ENCODE measurements at places on chromosomes 7 and 10. TPM values are rescaled to one million over a fixed set of nuclear protein-coding genes. Genes with fewer than 3 reads are reported as not detected.

GRCh38 chr7:132162556-132163144 lies 413.6 kb downstream of the PLXNA4 start:
- DNase-seq: peak; percentile 11

DNA sequence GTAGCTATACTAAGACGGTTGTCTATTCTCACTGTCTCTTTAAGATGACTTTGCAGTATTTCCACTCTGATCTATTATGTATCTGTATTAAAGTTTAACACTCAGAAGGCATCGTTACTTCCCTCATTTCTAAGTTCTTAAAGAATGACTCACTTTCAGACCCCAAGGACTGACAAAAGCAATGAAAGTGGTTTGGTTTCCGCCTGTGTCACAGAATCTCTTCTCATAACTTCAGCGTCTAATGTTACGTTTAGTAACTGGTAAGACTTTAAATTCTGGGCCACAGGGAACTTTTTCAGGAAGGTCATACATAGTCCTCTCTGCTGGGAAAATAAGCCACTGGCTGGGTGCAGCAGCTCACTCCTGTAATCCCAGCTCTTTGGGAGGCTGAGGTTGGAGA lies 892.0 kb upstream of the AUTS2 start:
- no peak for DNase-seq

- no peak for DNase-seq
Measured at GRCh38 chr7:50264908-50265307, 39.6 kb upstream of the IKZF1 start.

- no peak for DNase-seq
Measured at GRCh38 chr7:152006336-152006735, 19.1 kb upstream of the GALNT11 start.

DNA sequence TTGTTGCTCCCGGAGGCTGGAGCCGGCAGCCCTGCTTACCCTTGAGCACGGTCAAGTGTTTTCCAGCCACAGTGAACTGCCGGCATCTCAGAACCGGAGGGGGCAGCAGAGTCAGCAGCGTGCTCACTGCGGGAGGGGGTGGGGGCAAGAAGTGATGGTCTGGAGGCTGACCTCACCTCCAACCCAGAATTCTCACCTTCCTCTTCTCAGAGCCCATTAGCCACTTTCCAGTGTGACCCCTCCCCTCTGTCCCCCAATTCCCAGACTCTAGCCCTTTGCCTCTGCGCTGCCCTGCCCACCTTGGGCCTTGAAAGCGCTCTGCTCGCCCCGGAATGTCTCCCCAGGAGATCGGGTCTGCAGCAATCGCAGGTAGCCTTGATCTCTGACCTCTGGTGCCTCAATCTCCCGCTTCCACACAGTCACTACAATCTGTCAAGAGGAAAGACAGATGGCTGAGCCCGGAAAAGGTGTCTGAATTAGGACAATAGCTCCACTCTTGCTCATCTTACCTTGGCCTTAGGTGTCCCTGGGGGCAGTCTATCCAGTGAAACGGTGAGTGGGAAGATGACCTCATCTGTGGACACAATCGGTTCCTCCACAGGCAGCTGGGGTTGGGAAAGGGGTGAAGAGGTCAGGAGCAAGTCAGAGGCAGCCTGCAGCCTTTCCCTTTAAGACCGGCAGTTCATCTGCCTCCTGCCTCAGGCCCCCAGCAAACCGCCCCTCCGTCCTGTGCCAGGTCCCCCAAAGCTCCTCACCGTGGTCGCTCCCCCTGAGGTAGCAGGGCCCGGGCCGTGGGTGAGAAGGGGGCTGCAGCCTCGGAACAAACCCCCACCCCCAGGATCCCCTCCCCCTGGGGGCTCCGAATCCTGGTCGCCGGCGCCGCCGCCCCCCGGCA lies 942 bp downstream of the TRAPPC14 start:
- peak; percentile 43 for DNase-seq

GRCh38 chr10:52633266-52633665 lies 139.3 kb downstream of the MBL2 start:
- no peak for DNase-seq

DNA sequence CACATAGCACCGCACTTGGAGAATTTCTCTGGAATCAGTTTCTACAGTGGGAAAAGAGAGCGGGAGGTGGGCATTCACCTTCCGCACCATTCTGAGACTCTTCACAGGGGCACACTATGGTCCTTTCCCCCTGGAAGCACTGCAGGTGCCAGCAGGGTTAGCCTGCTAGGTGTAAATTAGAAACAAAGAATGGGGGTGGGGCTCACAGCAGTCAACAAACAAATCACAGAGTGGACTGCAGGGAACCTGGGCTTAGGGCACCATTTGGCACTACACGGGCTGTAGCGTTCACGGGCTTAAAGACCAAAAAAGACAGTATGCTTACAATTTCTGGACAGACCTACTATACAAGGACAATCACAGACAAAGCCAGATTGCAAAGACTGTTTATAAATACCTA lies 8.0 kb upstream of the PKD1L1 start:
- no peak for DNase-seq

GRCh38 chr10:78260141-78260540 lies 226.5 kb downstream of the RPS24 start:
- peak; percentile 10 for DNase-seq

Gene SLC18A3
- polyA plus RNA-seq: 3.5 TPM

Gene HMX3
- 1.5 TPM for polyA plus RNA-seq

GRCh38 chr7:88969167-88969566 lies 173.6 kb upstream of the TEX47 start:
- DNase-seq: no peak

GRCh38 chr7:45402480-45403218 lies 171.5 kb upstream of the ADCY1 start:
- no peak for DNase-seq

- no peak for DNase-seq
Measured at GRCh38 chr10:97034301-97034700, 151.5 kb downstream of the SLIT1 start.

DNA sequence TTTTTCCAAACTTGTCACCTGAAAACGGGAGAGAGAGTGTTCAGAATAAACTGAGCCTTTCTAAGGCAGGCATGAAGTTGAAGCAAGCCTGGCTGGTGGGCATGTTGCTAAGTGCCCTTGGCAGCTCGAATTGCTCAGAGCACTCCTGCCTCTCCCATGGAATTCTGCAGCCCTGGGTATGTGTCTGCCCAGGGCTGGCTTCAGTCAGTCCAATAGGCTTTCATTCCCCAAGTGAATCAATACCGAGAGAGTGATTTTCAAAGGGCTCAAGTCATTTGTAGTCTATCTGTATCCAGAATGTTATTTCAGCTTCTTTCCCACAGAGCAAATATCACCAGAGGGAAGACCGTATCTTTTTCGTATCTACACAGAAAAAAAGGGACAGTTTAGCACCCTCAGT lies 415.5 kb upstream of the COBL start:
- no peak for DNase-seq

DNA sequence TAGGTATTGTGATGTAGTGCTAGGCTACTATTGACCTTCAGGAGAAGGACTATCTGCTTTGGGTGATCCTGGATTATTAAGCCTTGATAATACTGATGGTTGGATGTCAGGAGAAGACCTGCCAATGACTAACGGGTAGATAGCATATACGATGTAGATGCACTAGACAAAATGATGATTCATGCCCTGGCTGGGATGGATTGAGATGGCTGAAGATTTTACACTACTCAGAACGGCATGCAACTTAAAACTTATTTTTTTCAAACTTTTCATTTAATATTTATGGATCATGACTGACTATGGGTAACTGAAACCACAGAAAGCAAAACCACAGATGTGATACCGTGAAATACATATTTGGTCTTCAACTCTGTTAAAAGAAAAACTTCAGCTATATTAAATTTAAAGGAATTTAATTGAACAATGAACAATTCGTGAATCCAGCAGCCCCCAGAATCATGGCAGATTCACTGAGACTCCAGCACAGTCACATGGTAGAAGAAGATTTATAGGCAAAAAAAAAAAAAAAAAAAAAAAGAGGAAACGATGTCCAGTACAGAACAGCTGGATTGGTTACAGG lies 124.6 kb upstream of the CDK13 start:
- no peak for DNase-seq

- DNase-seq: no peak
Measured at GRCh38 chr10:69571618-69572158, 1.5 kb downstream of the NEUROG3 start.

GRCh38 chr7:119720541-119720940 lies 552.4 kb upstream of the KCND2 start:
- no peak for DNase-seq

- no peak for DNase-seq
Measured at GRCh38 chr7:116800594-116800993, 61.8 kb upstream of the CAPZA2 start.

GRCh38 chr10:43202657-43203447 lies 64.0 kb downstream of the RASGEF1A start:
- DNase-seq: no peak

Gene DKK1
- polyA plus RNA-seq: 2.7 TPM

DNA sequence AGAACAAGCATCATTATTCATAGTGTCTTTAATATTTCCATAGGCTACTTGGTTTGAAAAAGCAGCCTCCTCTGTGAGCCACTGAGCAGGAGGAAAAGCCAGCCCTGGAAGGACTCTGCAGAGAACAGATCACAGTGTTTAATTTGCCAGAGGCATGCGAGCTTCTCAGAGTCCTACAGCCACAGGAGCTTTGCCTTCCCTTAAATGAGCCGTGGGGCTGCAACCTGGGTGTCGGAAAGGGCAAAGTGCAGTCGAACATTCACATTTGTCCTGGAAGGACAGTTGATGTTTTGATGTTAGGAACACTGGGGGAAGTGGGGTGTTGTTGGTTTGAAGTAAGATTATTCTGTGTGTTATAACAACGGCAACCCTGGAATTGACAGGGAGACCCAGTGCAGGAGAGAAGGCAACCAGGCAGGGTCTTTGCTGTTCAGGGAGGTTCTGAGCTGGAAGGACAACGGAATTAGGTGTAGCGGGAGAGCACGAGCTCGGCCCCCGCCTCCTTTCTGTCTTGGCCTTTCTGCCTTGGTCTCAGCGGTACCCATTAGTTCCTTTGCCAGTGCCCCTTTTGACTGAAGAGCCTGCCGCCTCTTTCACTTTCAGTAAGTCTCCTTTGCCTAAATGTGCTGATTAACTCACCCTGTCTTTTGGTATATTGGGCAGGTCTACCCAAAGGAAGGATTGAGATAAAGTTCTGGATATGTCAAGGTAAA lies 192.3 kb upstream of the PITRM1 start:
- no peak for DNase-seq

Gene SKIDA1
- 1.9 TPM for polyA plus RNA-seq

DNA sequence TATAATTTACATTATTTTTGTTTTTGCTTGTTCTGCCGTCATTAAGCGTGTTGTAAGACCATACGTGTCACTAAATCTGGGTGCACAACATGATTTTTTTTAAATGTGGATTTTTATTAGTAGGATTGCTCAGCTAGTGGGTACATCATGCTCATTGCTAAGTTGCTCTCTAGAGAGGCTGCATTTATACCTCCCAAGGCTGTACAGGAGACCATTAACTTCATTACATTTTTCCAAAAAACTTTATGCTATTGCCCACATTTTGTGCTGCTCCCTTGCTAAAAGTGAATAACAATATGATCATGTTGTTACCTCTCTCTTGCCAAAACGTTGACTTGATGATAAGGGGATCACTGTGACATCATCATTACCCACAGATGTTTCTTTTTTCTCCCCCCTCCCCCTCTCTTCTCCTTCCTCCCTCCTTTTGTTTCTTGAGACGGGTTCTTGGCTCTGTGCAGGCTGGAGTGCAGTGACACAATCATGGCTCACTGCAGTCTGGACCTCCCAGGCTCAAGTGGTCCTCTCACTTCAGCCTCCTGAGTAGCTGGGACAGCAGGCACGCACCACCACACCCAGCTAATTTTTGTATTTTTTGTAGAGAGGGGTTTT lies 65.1 kb downstream of the BMPR1A start:
- DNase-seq: no peak

DNA sequence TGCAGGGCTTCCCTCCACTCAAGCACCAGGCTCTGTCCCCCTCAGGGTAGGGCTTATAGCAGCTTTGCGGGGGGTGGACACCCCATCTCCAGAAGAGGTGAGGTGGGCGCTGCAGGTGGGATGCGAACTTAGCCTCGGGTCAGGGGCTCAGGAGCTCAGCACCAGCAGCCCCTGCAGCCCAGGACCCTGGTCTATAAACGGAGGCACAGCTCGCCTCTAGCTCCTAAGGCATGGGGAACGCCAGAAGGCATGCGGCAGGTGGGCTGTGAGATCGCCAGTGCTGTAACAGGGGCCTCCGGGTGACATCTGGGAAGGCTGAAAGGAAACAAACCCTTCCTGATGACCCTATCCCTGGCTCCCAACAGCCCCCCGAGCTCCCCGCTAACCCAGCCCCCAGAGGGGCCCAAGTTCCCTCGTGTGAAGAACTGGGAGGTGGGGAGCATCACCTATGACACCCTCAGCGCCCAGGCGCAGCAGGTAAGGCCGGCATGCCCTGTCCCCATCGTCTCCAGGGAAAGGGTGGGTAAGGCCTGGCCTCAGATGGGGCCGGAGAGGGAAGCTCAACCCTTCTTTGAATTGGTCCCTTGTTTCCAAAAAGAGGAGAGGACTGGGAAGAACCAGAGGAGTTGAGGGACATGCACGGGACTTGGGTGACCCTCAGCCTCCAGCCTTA lies 4.2 kb downstream of the NOS3 start:
- DNase-seq: no peak

Gene TFPI2
- 15.5 TPM for polyA plus RNA-seq

DNA sequence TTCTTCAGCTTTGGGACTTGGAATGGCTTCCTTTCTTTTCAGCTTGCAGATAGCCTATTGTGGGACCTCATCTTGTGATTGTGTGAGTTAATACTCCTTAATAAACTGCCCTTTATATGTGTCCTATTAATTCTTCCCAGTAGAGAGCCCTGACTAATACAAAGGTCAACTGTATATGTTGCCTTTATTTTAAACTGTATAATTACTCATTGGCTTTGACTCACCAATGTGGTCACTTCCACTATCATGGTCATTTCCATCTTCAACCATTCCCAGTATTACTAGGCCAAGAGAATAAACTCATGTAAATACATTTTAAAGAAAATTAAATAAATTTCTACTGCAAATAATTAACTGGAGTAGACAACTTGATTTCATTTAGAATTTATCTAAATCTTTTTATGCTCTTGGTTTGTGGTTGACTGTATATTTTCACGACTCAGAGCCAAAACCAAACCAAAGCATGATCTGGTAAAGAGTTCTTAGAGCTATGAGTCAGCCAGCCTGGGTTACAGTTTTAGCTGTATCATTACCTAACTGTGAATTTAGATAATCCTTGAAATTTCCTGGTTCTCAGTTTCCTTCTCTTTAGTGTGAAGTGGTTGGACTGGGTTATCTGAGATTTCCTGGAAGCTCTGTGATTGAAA lies 188.4 kb downstream of the PPP1R3A start:
- no peak for DNase-seq

DNA sequence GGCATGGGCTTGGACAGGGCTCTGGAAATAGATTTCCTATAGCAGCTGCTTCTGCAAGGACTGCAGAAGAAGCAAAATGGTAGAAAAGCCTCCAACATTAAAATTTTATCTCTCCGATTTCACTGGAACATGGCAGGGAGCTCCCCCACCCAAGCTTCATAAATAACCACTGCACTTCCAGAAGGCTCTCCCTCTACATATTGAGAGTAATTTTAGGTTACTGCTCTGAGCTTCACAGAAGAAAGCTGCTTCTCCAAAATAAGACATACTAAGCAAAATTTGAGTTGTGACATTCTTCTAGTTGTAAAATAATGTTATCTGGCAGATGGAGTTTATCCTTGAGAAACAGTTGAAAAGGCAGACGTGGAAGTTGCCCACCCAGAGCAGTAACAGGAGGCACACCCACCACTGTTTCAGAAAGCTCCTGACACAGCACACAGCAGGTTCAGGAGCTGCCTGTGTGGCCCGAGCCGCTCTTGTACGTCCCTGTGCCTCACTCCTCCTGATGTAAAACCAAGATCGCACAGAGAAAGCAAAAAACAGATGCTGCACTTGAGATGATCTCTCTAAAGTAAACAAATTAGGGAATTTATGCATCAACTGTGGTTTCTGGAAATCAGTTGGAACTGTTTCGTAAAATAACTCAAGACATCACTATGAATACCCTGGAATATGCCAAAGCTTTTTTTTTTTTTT lies 621.0 kb downstream of the PARD3 start:
- DNase-seq: no peak
